ENCODE measurements at places on chromosomes 2 and 18. TPM values are rescaled to one million over a fixed set of nuclear protein-coding genes. Genes with fewer than 3 reads are reported as not detected.
A peak's percentile ranks its signal among the peaks of the same experiment; 100 is the strongest.

- no peak for DNase-seq
- no peak overlapping the region for H3K27ac ChIP-seq
- H3K4me3 ChIP-seq, result no peak overlapping the region
- H3K4me1 ChIP-seq, result no peaks in the 10 kb centered on the region
- no peaks in the 10 kb centered on the region for H3K27me3 ChIP-seq
Observed at GRCh38 chr2:239715606-239716005, 309.5 kb downstream of the NDUFA10 start.

GRCh38 chr2:119438726-119439284, 7.2 kb downstream of the TMEM37 start:
- H3K36me3 ChIP-seq, result peaks cover 28% of the 10 kb centered on the region
- H3K27ac ChIP-seq, result no peak overlapping the region
- no peaks in the 10 kb centered on the region for H3K27me3 ChIP-seq
- peaks cover 31% of the 10 kb centered on the region for H3K4me1 ChIP-seq
- no peak overlapping the region for H3K4me3 ChIP-seq

GPAT2 gene
- 8.5 TPM for total RNA-seq

DNA sequence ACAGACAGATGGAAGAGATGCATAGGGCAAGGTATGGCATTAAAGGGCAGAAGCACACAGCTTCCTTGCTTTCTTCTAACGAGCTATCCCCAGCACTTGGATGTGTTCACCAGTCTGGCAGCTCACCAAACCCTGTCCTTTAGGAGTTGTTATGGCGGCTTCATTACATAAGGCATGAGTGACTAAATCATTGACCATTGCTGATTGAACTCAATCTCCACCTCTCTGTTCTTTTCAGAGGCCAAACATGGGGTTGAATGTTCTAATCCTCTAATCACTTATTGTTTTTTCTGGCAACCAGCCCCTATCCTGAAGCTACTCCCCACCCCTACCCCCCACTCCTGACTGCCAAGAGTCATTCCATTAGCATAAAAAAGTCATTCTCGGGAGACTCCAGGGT, 301.8 kb downstream of the XIRP2 start:
- H3K4me3 ChIP-seq, result no peak overlapping the region
- peak; percentile 58 for DNase-seq
- H3K27ac ChIP-seq, result no peak overlapping the region
- H3K36me3 ChIP-seq, result no peaks in the 10 kb centered on the region

CENPA gene
- not detected for total RNA-seq

DNA sequence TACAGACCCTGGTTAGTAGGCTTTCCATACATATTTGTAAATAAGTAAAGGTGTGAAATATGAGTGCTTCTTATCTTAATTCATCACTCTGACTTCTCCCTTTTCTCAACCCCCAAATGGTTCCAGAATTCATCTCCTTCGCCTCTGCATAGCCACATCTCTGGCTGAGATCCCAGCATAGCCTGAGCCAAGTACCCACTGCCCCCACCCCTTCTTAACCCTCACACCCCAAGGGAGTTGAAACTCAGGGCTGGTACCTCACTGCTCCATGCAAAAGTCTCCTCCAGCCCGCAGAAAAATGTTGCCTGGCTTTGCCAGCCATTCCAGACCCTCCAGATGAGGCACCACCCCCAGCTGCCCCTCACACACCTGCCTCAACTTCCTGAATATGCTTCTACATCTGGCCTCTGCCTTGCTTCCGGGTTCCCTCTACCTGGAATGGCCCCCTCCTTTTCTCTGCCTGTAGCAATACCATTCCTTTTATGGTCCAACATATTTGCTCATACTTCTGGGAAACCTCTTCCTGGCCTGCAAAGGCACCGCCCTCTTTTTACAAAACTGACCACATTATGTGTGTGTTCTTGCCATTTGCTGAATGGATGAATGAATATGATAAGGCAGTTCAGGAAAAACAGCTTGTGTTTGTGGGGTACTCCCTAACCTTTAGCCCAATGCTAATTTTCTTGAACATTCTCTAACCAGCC, 112.8 kb downstream of the CELF4 start:
- no peak overlapping the region for H3K4me3 ChIP-seq
- no peaks in the 10 kb centered on the region for H3K36me3 ChIP-seq
- DNase-seq, result peak; percentile 75
- no peaks in the 10 kb centered on the region for H3K27me3 ChIP-seq
- H3K27ac ChIP-seq, result no peak overlapping the region

SPC25 gene
- not detected for total RNA-seq

- H3K36me3 ChIP-seq, result peaks cover 35% of the 10 kb centered on the region
- DNase-seq, result no peak
- no peaks in the 10 kb centered on the region for H3K27me3 ChIP-seq
- H3K4me1 ChIP-seq, result no peaks in the 10 kb centered on the region
- no peak overlapping the region for H3K4me3 ChIP-seq
- H3K27ac ChIP-seq, result no peak overlapping the region
Observed at GRCh38 chr2:207996848-207997247, 28.5 kb downstream of the PLEKHM3 start.

AMER3 gene
- total RNA-seq, result 0.58 TPM

DNA sequence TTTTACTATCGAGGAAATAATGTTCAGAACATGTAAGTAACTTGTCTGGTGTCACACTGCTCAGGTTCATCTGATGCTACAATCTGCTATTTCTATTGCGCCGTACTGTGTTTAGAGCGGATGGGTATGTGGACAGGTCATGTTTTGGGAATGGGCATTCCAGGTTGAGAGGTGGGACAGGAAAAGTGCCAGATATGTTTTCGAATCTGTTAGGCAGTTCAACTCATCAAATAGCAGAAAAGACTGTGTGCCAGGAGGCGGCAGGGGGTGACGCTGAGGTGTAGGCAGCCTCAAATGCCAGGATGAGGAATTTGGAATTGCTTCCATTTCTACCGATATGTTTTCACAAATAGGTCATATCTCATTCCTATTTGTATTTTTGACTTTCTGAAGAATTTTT, 123.8 kb downstream of the HRH4 start:
- H3K4me3 ChIP-seq, result no peak overlapping the region
- DNase-seq, result no peak
- no peaks in the 10 kb centered on the region for H3K27me3 ChIP-seq
- no peaks in the 10 kb centered on the region for H3K36me3 ChIP-seq

DNA sequence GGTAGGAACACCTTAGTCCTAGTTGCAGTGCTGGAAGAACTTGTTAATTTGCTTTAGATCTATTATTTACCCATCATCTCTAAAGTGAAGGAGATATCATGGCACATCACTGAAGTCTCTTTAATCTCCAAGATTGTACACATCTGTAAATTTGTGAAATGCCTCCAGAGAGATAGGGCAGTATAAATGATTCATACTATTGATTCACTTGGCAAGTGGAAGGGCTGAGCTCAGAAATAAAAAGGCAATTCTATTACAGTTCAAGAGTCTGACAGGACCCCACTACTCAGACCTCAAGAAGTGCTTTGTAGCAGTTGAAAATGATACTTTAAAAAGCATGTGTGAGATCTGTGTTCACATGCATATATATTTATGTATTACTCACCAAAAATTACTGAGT, 489.3 kb downstream of the DCC start:
- H3K36me3 ChIP-seq, result no peaks in the 10 kb centered on the region
- no peaks in the 10 kb centered on the region for H3K27me3 ChIP-seq
- no peak overlapping the region for H3K4me3 ChIP-seq
- no peaks in the 10 kb centered on the region for H3K4me1 ChIP-seq
- no peak for DNase-seq

MATN3 gene
- total RNA-seq, result not detected

PTMA gene
- 943 TPM for total RNA-seq

DNA sequence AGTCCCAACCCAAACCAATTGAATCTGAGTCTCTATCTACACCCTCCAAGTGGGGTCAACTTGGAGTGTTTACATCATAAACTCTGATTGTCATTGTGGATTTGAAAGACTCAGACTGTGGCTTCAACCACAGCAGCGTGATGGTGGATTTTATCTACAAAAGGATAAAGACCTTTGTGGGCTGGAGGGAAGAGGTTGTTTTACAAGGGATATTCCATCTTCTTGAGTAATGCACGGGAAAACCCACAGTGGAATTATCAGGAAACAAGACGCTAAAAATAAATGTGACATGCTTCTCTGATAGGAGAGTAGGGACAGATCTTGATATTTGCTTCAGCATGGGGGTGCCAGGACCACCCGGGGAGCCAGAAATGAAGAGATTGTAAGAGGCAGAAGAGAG, 93.5 kb downstream of the LPIN1 start:
- no peaks in the 10 kb centered on the region for H3K27me3 ChIP-seq
- no peaks in the 10 kb centered on the region for H3K36me3 ChIP-seq
- H3K27ac ChIP-seq, result no peak overlapping the region
- H3K4me1 ChIP-seq, result no peaks in the 10 kb centered on the region

DNA sequence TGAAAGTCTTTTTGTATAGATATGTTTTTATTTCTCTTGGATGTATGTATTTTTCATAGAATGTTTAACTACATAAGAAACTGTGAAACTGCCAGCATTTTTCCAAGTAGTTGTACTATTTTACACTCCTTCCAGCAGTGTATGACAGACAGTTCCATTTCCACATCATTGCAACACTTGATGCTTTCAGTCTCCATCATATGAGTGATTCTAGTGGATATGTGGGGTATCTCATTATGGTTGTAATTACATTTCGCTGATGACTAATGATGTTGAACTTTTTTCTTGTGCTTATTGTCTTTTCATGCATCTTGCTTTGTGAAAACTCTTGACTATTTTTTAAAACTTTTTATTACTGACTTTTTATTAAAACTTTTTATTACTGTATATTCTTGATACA, 101.4 kb downstream of the ARHGAP28 start:
- no peak overlapping the region for H3K4me3 ChIP-seq
- DNase-seq, result no peak

- no peak overlapping the region for H3K27ac ChIP-seq
- H3K36me3 ChIP-seq, result no peaks in the 10 kb centered on the region
- H3K27me3 ChIP-seq, result no peaks in the 10 kb centered on the region
- no peak for DNase-seq
- no peaks in the 10 kb centered on the region for H3K4me1 ChIP-seq
- no peak overlapping the region for H3K4me3 ChIP-seq
Observed at GRCh38 chr2:200747668-200748618, 63.8 kb upstream of the BZW1 start.

ADRA2B gene
- 2.9 TPM for total RNA-seq

- no peaks in the 10 kb centered on the region for H3K27me3 ChIP-seq
- no peak for DNase-seq
- H3K27ac ChIP-seq, result no peak overlapping the region
- no peak overlapping the region for H3K4me3 ChIP-seq
Observed at GRCh38 chr18:33749834-33750233, 171.8 kb downstream of the ASXL3 start.

- no peaks in the 10 kb centered on the region for H3K36me3 ChIP-seq
- H3K27ac ChIP-seq, result no peak overlapping the region
- H3K4me3 ChIP-seq, result no peak overlapping the region
- DNase-seq, result no peak
- no peaks in the 10 kb centered on the region for H3K4me1 ChIP-seq
- peaks cover 52% of the 10 kb centered on the region for H3K27me3 ChIP-seq
Observed at GRCh38 chr2:161436411-161436810, 20.3 kb downstream of the TBR1 start.

DNA sequence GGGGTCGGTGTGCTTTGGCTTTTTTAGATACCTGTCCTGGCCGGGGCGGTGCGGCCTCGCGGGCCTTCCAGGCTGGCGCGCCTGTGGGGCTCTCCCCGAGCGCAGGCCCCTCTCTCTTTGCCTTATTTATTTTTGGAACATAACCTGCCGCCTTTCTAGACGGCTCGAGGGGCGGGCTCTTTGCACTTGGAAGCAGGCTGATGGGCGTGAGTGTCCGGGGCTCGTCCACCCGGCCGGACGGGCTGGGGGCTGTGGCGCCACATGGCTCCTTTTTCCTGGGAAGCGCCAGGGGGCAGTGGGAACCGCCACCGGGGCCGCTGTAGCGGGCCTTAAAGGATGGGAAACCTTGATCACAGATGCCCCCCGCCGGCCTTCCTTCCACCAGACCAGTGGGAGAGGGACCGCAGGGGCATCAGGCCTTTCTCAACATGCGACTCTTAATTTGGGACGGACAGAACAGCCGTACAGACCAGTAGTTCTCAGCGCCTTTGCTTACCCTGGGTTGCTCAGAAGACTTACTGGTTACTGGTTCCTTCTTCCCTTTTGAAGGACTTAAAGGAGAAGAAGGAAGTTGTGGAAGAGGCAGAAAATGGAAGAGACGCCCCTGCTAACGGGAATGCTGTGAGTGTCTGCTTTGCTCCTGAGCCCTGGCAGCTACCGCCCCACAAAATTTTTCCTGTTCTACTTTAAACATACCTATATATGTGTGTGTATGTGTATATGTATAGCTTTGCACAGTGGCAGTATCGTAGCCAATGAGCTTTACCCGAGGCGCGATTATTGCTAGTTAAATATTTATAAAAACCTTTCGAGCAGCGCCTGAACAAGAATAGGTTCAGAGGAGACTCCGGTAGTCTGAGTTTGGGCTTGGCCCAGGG, 2.7 kb downstream of the PTMA start:
- peaks cover 22% of the 10 kb centered on the region for H3K36me3 ChIP-seq
- H3K27me3 ChIP-seq, result no peaks in the 10 kb centered on the region
- peak overlapping the region; percentile 100 for H3K27ac ChIP-seq

DNA sequence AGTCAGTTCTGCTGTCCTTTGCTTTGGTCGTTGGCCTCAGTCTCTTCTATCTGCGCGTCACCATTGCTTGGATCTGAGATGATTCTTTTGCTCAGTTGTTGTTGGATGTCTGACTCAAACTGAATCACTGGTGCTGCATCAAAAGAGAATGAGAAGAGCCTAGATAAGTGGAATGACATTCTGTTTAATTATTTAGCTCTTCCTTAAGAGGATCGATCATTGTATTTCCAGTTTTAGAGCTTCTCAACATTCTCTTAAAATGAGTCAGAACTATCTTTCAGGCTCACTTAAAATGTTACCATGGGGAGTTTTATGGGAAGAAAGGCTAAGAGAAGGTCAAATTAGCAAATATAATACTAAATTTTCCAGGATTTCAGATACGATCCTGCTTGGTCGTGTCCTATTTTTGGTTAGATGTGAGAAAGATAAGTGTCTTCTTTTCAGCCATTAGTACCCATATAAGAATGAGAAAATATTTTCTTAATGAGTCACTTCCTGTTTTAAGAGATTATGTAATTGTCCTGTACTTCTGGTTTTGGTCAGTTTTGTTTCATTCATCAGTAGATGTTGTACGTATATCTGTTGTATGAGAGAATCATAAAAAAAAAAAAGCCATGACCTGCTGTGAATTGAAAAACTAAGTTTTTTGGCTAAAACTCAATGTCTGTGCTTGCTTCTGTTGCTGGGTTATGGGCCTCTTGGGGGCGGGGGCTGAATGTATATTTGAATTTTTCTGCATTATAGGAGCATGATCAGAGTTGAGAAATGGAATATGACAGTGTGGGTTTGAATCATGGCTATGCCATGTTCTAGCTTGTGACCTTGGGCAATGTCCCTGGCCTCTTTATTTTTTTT, 31.6 kb upstream of the CASP10 start:
- no peak for DNase-seq
- H3K4me1 ChIP-seq, result peaks cover 78% of the 10 kb centered on the region
- peaks cover 92% of the 10 kb centered on the region for H3K36me3 ChIP-seq
- no peaks in the 10 kb centered on the region for H3K27me3 ChIP-seq
- H3K4me3 ChIP-seq, result no peak overlapping the region

CNDP1 gene
- total RNA-seq, result not detected

DNA sequence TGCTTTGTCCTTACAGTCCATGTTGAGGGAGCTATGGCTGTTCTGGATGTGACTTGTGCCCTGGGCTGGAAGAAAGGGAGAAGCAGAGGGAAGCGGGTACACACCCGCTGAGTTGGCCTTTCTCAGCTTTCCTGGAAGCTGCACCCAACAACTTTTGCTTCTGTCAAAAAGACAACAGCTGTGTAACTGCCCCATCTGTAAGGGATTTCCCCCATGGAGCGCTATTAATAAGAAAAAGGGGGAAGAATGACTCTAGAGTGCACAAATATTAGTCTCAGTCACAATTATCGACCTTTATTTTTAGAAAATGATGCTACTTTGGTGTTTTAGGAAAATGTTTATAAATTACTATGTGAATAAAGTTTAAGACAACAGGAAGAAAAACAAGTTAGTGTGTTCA, 368.3 kb downstream of the RAD51AP2 start:
- H3K36me3 ChIP-seq, result no peaks in the 10 kb centered on the region
- H3K27ac ChIP-seq, result no peak overlapping the region
- H3K4me1 ChIP-seq, result no peaks in the 10 kb centered on the region
